Hypothalamus (tissue), 51 donors: ENCODE measurements at places on chromosomes 2 and 18.

- no peak for DNase-seq
Measured at GRCh38 chr2:233210843-233211547, 40.5 kb upstream of the ATG16L1 start.

DNA sequence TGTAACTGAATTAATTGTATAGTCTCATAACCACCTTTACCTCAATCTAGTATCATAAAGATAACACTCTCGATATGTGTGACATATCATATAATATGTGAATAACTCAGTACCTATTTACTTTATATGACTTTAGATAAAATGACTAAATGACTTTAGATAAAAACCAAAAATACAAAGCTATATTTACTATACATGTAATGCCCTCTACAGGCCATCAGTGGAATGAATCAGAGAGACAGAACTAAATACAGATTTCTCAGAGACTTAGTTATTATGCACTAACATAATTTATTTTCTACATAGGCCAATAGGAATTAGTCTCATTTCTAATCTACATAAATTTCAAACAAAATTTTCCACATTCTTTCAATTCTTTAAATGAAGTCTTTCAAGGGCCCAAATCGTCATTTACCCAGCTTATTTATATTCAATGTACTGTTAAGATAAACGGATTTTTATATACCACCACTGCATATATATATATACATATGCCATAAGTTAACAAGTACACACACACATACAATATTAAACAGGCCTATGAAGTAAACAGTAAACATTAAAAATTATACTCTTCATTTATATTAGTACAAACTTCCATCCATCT is 219.9 kb downstream of the EXOC6B start:
- DNase-seq, result no peak

- no peak for DNase-seq
Measured at GRCh38 chr2:81263989-81264388, 959.4 kb upstream of the LRRTM1 start.

GRCh38 chr18:56468396-56468795 is 170.0 kb downstream of the TXNL1 start:
- DNase-seq, result no peak

GRCh38 chr18:79326413-79327198 is 69.1 kb upstream of the NFATC1 start:
- DNase-seq, result no peak

- no peak for DNase-seq
Measured at GRCh38 chr18:31901063-31901462, 41.9 kb downstream of the TRAPPC8 start.

GRCh38 chr2:178915423-178916173 is 108.4 kb upstream of the TTN start:
- no peak for DNase-seq

GRCh38 chr2:88351249-88351601 is 101.3 kb downstream of the FOXI3 start:
- no peak for DNase-seq

- no peak for DNase-seq
Measured at GRCh38 chr18:40930211-40930882, 1024.7 kb upstream of the PIK3C3 start.

DNA sequence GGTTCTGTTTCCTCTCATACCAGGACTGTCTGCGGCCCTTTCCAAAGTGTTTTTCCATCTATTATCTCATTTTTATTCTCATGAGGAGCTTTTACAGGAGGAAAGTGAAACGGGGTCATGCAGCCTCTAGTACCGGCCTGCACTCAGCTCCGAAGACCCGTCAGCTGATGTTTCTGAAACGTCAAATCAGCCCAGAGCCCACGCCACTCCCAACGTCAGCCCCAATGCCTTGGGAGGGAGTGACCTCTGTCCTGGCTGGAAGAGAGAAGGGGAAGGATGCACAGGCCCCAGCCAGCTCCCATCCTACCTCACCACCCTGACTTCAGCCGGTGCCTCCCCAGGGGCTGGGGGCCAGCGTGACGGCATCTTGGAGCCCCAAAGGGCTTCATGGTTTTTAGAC is 58.5 kb downstream of the ADCY3 start:
- DNase-seq, result no peak

DNA sequence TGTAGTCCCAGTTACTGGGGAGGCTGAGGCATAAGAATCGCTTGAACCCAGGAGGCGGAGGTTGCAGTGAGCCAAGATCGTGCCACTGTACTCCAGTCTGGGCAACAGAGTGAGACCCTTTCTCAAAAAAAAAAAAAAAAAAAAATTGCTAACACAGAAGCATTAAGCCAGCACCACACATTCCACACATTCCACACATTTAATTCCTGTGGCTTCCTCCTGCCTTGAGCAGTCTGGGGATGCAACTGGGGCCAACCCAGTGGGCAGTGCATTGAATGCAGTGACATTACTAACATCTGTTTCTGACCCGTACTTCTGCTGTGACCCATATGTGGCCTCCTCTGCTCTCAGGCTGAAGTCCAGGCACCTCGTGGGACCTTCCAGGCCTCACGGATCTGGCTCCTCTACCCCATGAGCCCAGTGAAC is 107.0 kb downstream of the BCL2L11 start:
- DNase-seq, result no peak

DNA sequence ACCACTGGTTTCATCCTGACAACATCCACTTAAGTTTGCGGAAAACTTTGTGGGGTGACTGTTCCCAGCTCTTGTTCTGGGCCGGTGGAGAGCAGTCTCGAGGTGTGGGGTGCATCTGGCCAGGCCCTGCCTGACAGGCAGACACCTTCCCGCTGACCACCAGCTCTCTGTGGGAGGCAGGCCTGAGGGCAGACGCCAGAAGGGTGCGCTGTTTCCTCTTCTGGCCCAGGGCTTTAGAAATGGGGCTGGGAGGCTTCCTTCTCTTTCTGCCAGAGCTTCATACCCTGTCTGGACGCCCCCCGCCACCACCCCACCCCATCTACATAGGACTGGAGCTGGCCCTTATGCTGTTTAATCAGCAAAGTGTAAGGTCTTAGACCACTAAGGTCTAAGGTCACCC is 263.8 kb downstream of the LOXHD1 start:
- DNase-seq, result no peak

GRCh38 chr2:62149708-62150107 is 46.2 kb upstream of the B3GNT2 start:
- DNase-seq, result no peak

GRCh38 chr2:164523726-164524125 is 97.6 kb downstream of the GRB14 start:
- DNase-seq, result no peak
